ENCODE measurements at places on chromosomes 13 and 19. TPM values are rescaled to one million over a fixed set of nuclear protein-coding genes. Genes with fewer than 3 reads are reported as not detected.

Gene SIGLEC5
- not detected for total RNA-seq

Gene LPAR6
- 53.0 TPM for total RNA-seq

Gene LILRB5
- total RNA-seq = not detected

Gene LAIR2
- total RNA-seq = 6.8 TPM

Gene CGB8
- total RNA-seq = not detected

Gene IGFL3
- total RNA-seq = not detected

Gene GAPDHS
- not detected for total RNA-seq

Gene PABPC3
- 0.52 TPM for total RNA-seq

Gene SULT2B1
- total RNA-seq = not detected

Gene SBSN
- total RNA-seq = not detected

Data from activated CD8-positive, alpha-beta memory T cell treated with anti-CD3 and anti-CD28 coated beads, Interleukin-2, amount 10 ng/mL, durations not matched to agents 7 days and 5 days (primary cell).